CD4-positive, CD25-positive, alpha-beta regulatory T cell (primary cell): ENCODE measurements at places on chromosomes 1 and 21. TPM values are rescaled to one million over a fixed set of nuclear protein-coding genes. Genes with fewer than 3 reads are reported as not detected.
A peak's percentile ranks its signal among the peaks of the same experiment; 100 is the strongest.

DNA sequence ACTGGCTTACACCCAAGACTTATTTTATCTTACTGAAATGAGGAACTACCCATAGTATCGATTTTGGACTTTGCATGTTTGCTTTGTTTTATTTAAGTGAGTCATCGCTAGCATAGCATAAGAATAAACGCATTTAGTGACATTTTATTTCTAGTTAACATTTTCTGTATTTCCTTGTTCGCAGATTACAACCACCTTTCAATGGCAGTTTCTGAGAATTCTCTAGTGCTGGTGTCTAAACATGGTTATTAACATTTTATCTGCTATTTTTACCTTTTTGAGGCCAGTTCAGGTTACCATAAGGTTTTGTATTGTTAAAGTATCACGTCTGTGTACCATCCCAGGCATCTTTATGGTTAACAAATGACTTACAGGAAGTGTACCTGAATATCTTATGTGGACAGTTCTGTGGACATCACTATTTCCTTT is 24.5 kb downstream of the EEIG2 start:
- H3K27ac ChIP-seq: peak overlapping the region; percentile 62
- no peaks in the 10 kb centered on the region for H3K27me3 ChIP-seq
- no peaks in the 10 kb centered on the region for H3K36me3 ChIP-seq
- no peak for DNase-seq
- peak overlapping the region; percentile 54 for H3K4me3 ChIP-seq

DNA sequence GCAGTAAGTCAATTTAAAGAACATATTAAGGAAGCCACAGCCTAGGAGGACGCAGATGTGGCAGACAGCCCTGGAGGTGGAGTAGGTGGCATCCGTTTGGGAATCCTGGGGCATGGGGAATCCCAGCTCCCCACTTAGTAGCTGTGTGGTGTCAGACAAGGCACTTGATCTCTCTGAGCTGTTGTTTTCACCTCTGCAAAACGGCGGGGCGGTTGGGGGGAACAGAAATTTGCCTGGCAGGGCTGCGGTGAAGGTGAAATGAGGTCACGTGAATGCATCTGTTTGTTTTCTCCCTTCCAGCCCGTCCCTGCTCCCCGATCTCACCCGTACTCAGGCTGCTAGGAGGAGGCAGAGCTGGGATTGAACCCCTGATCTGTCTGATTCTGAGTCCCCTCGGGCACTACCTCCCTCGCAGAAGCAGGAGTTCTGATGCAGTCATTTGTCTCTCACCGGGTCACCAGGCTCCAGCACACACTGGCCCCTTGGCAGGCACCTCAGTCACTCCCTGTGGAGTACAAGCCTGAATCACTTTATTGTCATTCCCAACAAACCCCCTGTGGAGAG is 2.2 kb upstream of the LAPTM5 start:
- H3K4me3 ChIP-seq: peak overlapping the region; percentile 64
- DNase-seq: peak; percentile 76
- no peaks in the 10 kb centered on the region for H3K27me3 ChIP-seq
- no peaks in the 10 kb centered on the region for H3K36me3 ChIP-seq
- peaks cover 81% of the 10 kb centered on the region for H3K4me1 ChIP-seq

Gene IFFO2
- 101 TPM for total RNA-seq

Gene DDX20
- total RNA-seq: 16.0 TPM

Gene USH2A
- total RNA-seq: not detected

- no peaks in the 10 kb centered on the region for H3K36me3 ChIP-seq
- no peaks in the 10 kb centered on the region for H3K4me1 ChIP-seq
- H3K27ac ChIP-seq: no peak overlapping the region
- no peak for DNase-seq
Measured at GRCh38 chr1:188590641-188591040, 1761.9 kb downstream of the PLA2G4A start.

DNA sequence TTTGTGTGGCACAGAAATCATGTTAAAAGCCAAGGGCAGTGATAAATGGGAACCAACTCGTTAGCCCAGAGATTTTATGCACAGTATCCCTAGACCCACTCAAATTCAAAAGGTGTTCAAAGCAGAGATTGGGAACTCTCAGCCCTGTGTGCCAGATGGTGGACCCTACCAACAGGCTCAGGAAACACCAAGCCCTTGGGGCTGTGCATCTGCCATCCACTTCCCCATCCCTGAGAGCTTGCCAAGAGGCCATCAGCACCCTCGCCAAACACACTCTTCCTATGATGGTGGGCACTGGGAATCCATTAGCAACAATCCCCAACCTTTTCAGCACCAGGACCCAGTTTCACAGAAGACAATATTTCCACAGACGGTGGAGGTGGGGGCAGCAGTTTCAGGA is 194.2 kb upstream of the NFIA start:
- H3K4me3 ChIP-seq: no peak overlapping the region
- DNase-seq: no peak
- H3K27me3 ChIP-seq: no peaks in the 10 kb centered on the region

Gene AHCYL1
- 27.8 TPM for total RNA-seq

GRCh38 chr1:236524895-236525184 is 1.1 kb downstream of the LGALS8 start:
- peaks cover 18% of the 10 kb centered on the region for H3K4me1 ChIP-seq
- H3K4me3 ChIP-seq: peak overlapping the region; percentile 97
- H3K36me3 ChIP-seq: peaks cover 20% of the 10 kb centered on the region
- DNase-seq: no peak
- H3K27me3 ChIP-seq: no peaks in the 10 kb centered on the region

DNA sequence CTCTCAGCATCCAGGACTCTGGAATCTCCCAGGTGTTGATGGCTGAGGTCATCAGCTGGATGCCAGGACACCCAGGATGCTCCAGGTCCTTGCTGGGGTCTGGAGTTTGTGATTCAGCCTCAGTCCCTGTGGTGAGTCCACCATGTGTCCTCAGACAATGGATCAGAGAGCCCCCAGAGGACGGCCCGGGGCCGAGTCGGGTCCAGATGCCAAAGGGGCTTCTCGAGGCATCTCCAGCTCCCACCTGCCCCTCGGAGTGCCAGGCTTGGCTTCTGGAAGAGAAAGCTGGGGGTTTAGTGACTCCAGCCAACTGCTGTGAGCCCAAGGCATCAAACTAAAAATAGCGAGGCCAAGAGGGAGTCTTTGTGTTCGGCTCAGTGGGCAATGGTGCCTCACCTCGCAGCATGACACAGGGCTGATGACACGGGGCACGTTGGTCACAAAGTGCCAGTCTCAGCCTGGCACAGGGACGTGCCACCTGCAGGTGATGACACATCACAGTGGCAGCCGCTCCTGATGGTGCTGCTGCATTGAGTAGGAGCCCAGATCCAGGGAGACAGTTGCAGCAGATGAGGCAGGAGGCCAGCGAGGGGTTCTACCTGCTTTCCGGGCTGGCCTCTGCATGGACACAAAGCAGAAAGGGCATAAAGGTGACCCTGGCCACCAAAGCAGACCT is 10.6 kb downstream of the PDE9A start:
- H3K4me1 ChIP-seq: no peaks in the 10 kb centered on the region
- H3K27me3 ChIP-seq: no peaks in the 10 kb centered on the region
- DNase-seq: no peak
- H3K4me3 ChIP-seq: no peak overlapping the region
- no peak overlapping the region for H3K27ac ChIP-seq
